ENCODE measurements at places on chromosomes 5 and 9.

DNA sequence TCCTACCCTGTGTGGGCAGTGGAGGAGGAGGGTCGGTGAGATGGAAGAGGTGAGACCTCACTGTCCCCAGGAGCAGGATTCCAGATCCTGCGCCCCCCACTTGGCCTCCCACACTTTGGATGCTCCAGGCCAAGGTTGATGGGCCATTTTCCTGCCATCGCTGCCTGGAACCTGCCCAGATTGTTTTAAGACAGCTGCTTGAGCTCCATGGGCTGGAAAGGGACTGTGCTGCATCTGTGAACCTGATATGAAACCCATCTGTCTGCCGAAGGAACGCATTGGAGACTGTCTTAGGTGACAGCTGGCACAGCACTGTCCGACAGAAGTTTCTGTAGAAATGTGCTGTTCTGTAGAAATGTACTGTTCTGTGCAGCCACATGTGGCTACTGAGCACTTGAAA is 72.7 kb upstream of the SLC25A48 start:
- H3K27me3 ChIP-seq = no peaks in the 10 kb centered on the region
- no peaks in the 10 kb centered on the region for H3K36me3 ChIP-seq
- no peak for DNase-seq
- H3K4me3 ChIP-seq = no peak overlapping the region

DNA sequence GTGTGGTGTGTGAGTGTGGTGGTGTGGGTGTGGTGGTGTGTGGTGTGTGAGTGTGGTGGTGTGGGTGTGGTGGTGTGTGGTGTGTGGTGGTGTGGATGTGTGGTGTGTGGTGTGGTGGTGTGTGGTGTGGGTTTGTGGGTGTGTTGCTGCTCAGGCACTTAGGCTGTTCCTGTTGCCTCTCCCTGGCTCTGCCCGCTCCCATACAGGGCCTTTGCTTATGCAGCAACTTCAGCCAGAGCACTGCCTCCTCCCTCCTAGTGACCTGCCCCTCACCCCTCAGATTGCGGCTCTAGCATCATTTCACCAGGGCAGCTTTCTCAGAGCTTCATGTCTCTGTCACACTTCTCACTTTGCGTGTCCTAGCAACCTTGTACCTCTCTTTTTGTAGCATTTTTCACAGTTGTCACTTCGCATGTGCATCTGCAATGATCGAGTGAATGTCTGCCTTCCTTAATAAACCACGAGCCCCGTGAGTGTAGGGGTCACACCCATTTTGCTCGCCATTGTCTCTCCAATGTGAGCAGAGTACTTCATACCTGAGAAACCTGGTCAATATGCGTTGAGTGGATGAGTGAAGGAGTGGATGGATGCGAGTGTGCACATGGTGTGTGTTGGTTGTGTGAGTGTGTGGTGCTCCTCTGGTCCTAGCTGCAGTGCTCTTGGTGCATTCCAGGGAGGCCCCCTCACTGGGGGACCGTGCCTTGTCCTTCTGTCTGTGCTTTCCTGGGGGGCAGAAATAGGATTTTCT is 167.9 kb upstream of the PANK3 start:
- H3K4me1 ChIP-seq = peaks cover 2% of the 10 kb centered on the region
- peaks cover 8% of the 10 kb centered on the region for H3K27me3 ChIP-seq
- no peaks in the 10 kb centered on the region for H3K36me3 ChIP-seq
- no peak for DNase-seq
- H3K27ac ChIP-seq = peak overlapping the region; percentile 5
- H3K4me3 ChIP-seq = no peak overlapping the region

DNA sequence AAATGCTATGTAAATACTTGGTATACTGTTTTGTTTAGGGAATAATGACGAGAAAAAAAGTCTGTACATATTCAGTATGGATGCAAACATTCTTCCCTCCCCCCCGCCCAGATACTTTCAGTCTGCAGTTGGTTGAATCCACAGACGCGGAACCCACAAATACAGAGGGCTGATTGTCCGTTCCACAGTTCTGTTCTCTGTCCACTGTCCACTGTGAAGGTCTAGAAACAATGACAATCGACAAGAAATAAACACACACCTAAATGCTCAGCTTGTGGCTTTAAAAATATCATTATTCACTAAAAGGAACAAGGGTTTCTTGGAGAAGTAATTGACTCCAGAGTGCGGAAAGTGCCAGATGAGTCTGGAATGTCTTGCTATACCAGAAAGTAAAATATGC is 109.1 kb downstream of the TMEM161B start:
- no peak overlapping the region for H3K27ac ChIP-seq
- DNase-seq = no peak
- no peak overlapping the region for H3K4me3 ChIP-seq
- peaks cover 16% of the 10 kb centered on the region for H3K27me3 ChIP-seq

DNA sequence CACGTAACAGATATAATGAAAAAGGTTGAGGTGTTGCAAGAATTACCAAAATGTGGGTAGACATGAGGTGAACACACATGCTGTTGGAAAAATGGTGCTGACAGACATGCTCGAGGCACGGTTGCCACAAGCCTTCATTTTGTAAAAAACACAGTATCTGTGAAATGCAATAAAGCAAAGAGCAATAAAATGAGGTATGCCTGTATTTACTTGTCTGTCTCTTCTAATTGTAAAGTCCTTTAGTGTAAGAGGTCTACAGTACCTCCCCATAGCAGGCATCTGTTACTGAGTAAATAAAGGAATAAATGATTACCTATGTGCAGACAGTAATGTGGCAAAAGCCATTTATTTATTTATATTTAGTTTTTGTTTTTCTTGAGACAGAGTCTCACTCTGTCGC is 3.0 kb upstream of the CAST start:
- peaks cover 29% of the 10 kb centered on the region for H3K4me1 ChIP-seq

- H3K27me3 ChIP-seq = peaks cover 54% of the 10 kb centered on the region
- H3K36me3 ChIP-seq = no peaks in the 10 kb centered on the region
Measured at GRCh38 chr9:130541533-130541932, 37.8 kb upstream of the FUBP3 start.

GRCh38 chr9:97039514-97039860 is 545 bp upstream of the CTSV start:
- peaks cover 5% of the 10 kb centered on the region for H3K4me1 ChIP-seq
- H3K36me3 ChIP-seq = no peaks in the 10 kb centered on the region
- H3K27me3 ChIP-seq = peaks cover 73% of the 10 kb centered on the region
